ENCODE measurements at places on chromosomes 1 and 21.

DNA sequence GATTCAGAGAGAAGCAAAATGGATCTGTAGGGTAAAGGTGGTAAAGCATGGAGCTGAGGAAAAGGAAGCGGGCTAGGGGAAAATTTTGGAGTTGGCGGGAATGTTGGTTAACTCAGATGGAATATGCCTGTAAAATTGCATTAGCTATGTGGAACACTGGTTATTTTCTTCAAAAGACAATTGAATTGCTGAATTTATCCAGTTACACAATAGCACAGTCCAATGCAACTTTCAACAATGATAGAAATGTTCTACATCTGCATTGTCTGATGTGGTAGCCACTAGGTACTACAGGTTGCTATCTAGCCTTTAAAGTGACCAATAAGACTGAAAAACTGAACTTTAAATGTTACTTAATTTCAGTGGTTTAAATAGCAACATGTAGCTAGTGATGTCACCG lies 315.2 kb downstream of the ASTN1 start:
- no peak for DNase-seq

GRCh38 chr1:224404916-224405603 lies 29.5 kb downstream of the WDR26 start:
- no peak for DNase-seq

- no peak for DNase-seq
Measured at GRCh38 chr21:44975720-44976555, 36.1 kb downstream of the SLX9 start.

DNA sequence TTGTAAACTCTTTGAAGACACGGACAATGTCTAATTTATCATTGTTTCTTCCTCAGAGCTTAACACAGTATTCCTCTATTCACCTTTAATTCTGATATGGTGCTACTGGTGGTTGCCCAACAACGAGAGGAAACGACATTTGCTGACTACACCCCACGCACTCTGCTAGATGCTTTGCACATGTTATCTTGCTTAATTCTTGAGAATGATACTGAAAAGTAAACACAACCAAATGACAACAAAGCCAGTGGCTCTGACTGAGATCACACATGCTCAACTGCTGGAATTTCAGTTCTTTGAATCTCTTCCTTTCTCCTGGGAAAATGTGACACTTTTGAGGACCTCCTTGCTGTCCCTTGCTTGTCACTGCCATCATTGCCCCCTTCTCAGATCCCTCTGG lies 37.2 kb upstream of the DDAH1 start:
- DNase-seq: no peak

- no peak for DNase-seq
Measured at GRCh38 chr1:64116537-64116936, 86.9 kb upstream of the UBE2U start.

DNA sequence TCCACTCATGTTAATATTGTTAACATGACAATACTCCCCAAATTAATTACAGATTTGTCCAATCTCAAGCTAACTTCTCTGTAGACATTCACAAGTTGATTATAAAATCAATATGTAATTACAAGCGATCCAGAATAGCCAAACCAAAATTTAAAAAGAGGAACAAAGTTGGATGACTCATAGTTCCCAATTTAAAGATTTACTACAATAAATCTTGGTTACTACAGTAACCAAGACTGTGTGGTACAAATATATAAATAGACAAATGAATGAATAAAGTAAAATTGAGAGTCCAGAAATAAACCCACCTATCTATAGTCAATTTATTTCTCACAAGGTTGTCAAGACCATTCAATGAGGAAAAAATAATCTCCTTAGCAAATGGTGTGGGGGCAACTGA lies 7.1 kb upstream of the KRTAP10-4 start:
- DNase-seq: no peak

- DNase-seq: no peak
Measured at GRCh38 chr1:116571215-116571919, 541 bp upstream of the CD58 start.

DNA sequence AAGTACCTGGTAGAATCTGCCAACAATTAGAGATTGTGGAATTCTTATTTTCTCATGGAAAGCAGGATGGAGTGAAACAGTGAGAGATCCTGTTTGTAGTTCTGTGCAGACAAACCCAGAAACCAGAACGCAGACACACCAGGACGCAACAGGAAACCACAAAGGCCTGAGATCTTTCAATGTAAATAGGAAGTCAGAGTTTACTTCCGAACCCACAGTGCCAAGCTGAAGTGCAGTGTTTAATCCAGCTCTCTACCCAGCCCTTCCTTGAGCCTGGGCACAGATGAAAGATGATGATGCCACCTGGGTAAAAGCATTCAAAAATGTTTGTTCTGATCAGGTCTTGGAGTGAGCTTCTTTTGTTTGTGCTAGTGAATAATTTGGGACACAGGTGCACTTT lies 244.2 kb upstream of the HOOK1 start:
- DNase-seq: no peak

- no peak for DNase-seq
Measured at GRCh38 chr1:37717631-37718030, 25.3 kb downstream of the CDCA8 start.

GRCh38 chr1:62312698-62313097 lies 6.5 kb downstream of the KANK4 start:
- no peak for DNase-seq

- DNase-seq: no peak
Measured at GRCh38 chr21:42251654-42252324, 32.8 kb downstream of the ABCG1 start.

- no peak for DNase-seq
Measured at GRCh38 chr1:174967845-174968705, 31.7 kb upstream of the CACYBP start.

- DNase-seq: no peak
Measured at GRCh38 chr1:232476538-232476950, 153.4 kb downstream of the SIPA1L2 start.

GRCh38 chr1:229838204-229838603 lies 212.2 kb downstream of the URB2 start:
- no peak for DNase-seq

- no peak for DNase-seq
Measured at GRCh38 chr1:82721702-82722101, 921.0 kb downstream of the ADGRL2 start.

GRCh38 chr1:157739229-157739901 lies 37.6 kb downstream of the FCRL2 start:
- DNase-seq: no peak

DNA sequence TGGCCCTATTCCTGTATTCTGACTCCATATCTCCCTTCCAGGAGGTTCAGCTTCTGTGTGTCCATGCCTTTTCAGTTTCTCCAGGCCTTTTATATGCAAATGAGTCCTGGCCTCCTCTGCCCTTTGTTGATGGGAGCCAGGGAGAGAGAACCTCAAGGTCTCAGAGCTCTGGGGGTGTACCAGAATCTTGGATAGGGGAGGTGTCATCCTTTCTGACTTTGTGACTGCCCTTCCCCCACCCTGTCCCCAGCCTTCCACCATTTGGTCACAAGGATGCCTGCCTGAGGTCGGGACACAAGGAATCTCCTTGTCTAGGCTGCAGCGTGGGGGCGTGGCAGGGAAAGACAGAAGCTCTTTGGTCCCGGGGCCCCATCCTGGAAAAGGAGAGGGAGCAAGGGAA lies 18.6 kb downstream of the LURAP1 start:
- DNase-seq: no peak

GRCh38 chr1:58816072-58816746 lies 32.4 kb upstream of the JUN start:
- DNase-seq: peak; percentile 88

GRCh38 chr21:38188037-38188436 lies 68.8 kb upstream of the KCNJ15 start:
- no peak for DNase-seq

DNA sequence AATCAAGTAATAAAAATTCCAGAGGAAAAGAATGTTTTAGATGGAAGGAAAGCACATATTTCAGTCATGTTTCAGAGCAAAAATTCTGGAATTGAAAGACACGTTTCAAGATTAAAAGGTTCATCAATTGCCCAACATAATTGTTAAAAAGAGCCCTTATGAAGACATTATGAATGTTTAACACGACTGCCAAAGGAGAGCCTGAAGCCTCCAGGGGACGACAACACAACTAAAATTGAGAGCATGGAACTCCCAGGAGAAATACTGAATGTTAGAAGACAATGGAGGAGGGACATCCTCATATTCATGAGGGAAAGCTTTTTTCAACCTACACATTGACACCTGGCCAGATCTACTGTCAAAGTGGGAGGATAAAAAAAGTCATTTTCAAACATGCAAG lies 16.0 kb downstream of the OR2T11 start:
- DNase-seq: peak; percentile 18

GRCh38 chr1:202625416-202626360 lies 84.6 kb downstream of the SYT2 start:
- peak; percentile 76 for DNase-seq

GRCh38 chr1:220680085-220680687 lies 10.0 kb upstream of the C1orf115 start:
- DNase-seq: peak; percentile 53

DNA sequence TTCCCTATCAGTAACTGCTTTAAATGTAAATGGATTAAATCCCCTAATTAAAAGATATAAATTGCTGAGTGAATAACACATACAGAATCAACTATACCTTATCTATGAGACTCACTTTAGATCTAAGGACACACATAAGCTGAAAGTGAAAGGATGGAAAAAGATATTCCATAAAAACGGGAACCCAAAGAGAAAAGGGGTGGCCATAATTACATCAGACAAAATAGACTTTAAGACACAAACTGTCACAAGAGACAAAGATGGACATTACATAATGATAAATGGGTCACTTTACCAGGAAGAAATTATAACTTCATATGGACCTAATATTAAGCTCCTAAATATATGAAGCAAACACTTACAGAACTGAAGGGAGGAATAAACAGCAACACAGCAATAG lies 59.2 kb downstream of the SLC25A24 start:
- DNase-seq: no peak

DNA sequence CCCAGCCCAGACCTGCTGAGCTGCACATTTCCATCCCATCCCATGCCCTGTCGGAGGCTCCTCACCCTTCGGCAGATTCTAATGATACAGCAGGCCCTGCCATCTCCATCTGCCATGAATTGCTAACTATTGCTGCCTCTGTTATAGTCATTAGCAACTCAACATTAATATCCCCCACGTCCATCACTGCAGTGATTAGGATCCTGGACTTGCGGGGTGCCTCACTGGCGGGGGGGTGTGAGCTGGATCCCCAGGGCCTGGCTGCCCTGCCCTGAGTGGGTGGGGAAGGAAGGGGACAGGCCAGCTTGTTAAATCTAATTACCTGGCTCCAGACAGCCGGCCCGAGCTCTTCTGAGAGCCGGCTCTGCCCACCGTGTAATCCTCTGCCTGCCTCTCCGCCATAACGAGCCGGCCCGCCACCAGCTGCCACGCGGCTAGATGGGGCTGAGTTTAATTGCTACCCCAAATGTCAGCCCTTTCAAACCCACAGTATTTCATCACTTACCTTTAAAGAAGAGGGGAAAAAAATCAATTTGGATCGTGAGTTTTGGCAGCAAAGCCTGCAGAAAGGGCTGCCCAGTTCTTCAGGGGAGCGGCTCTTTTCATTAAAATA lies 227.3 kb upstream of the CSF3R start:
- DNase-seq: no peak

GRCh38 chr1:110091381-110091780 lies 20.9 kb upstream of the UBL4B start:
- no peak for DNase-seq

DNA sequence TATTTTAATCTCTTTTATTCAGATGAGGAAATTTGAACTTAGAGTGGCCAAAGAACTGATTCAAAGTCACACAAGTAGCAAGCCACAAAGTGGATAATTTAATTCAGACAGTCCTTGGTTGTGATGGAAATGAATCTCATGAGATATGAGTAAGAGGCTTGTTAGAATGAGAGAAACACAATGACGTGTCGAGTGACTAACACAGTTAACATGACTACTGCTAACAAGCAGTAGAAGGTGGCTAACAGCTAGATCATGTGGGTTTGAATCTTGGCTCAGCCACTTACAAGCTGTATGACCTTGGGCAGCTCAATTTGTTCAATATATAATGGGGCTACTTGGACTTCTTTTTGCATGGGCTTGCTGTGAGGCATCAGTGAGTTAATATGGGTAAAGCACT lies 104.5 kb upstream of the LMO4 start:
- DNase-seq: no peak

GRCh38 chr1:23600283-23600682 lies 41.0 kb upstream of the ID3 start:
- no peak for DNase-seq

- no peak for DNase-seq
Measured at GRCh38 chr1:194062526-194062925, 876.1 kb upstream of the B3GALT2 start.

- no peak for DNase-seq
Measured at GRCh38 chr1:82534996-82535395, 734.3 kb downstream of the ADGRL2 start.

GRCh38 chr21:40717028-40717427 lies 129.9 kb downstream of the DSCAM start:
- DNase-seq: no peak

- DNase-seq: no peak
Measured at GRCh38 chr1:29272147-29272907, 36.0 kb downstream of the PTPRU start.

DNA sequence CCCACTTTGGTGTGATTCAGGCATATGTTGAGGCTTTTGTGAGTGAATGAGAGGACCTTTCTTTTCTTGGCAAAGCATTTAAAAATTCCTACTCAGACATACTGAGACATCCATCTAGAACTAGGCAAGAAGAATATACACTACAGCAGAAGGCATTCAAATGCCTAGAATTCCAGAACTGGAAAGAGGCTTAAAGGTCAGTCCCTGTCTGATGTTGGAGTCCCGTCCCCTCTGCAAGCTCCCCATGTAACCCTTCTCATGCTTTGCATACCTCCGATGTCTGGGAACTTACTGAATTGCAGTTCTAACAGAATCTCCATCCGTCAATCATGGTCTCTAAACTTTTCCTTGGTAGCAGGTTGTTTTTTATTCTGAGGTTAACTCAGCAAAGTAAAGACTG lies 152.9 kb downstream of the ATP6V1G3 start:
- DNase-seq: no peak

- DNase-seq: no peak
Measured at GRCh38 chr1:209646558-209646957, 5.7 kb downstream of the LAMB3 start.

GRCh38 chr1:247273013-247273412 lies 17.1 kb downstream of the VN1R5 start:
- DNase-seq: no peak

GRCh38 chr1:184888505-184888904 lies 85.8 kb downstream of the NIBAN1 start:
- no peak for DNase-seq

- DNase-seq: no peak
Measured at GRCh38 chr21:28454564-28455252, 538.0 kb downstream of the LTN1 start.

DNA sequence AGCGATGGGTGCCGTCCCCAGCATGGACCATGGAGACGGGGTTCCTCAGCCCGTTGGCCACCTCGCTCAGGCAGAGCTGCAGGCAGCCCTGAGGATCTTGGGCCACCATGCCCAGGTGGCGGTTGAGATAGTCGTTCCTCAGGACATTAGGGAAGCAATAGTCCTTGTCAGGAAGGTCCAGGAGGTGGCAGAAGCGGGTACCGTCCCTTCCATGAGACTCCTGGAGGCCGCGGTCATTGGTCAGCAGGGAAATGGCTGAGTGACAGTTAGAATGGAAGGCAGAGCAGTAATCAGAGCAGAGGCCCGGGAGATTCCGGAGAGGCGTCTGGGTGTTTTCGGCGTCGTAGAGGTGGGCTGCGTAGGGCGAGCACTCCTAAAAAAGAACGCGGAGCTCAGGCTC lies 4.1 kb downstream of the HHIPL2 start:
- no peak for DNase-seq

GRCh38 chr1:59767119-59767518 lies 47.6 kb upstream of the HOOK1 start:
- no peak for DNase-seq

Data from germinal center (tissue), 1 donor.